ENCODE measurements at places on chromosomes 7 and 10. TPM values are rescaled to one million over a fixed set of nuclear protein-coding genes. Genes with fewer than 3 reads are reported as not detected.

FAS gene
- 7.2 TPM for total RNA-seq

PNLIPRP2 gene
- total RNA-seq, result 0.49 TPM

CYP2E1 gene
- 0.98 TPM for total RNA-seq

AZGP1 gene
- 0.75 TPM for total RNA-seq

ADRB1 gene
- total RNA-seq, result 0.09 TPM

P4HA1 gene
- total RNA-seq, result 74.8 TPM

IDI2 gene
- total RNA-seq, result not detected

SYT15B gene
- total RNA-seq, result 0.27 TPM

KCNH2 gene
- 9.7 TPM for total RNA-seq

COL26A1 gene
- total RNA-seq, result 1.2 TPM

APBB1IP gene
- 1.6 TPM for total RNA-seq

CAMK2B gene
- total RNA-seq, result 5.9 TPM

ZNF775 gene
- total RNA-seq, result 6.2 TPM

CCDC136 gene
- total RNA-seq, result 10.7 TPM

CDHR1 gene
- 0.27 TPM for total RNA-seq

MBL2 gene
- total RNA-seq, result not detected

CCDC172 gene
- total RNA-seq, result not detected

RHBDD2 gene
- total RNA-seq, result 9.1 TPM

DGKI gene
- 1.4 TPM for total RNA-seq

PTF1A gene
- total RNA-seq, result not detected

MSMB gene
- not detected for total RNA-seq

TEX47 gene
- total RNA-seq, result not detected

ANKRD30A gene
- not detected for total RNA-seq

PANK1 gene
- 13.5 TPM for total RNA-seq

HOXA11 gene
- total RNA-seq, result 4.7 TPM

LOXL4 gene
- 9.7 TPM for total RNA-seq

C10orf105 gene
- 0.09 TPM for total RNA-seq

ZNF277 gene
- 29.8 TPM for total RNA-seq

ASB4 gene
- 32.5 TPM for total RNA-seq

DCLRE1A gene
- total RNA-seq, result 6.6 TPM

ARMC3 gene
- not detected for total RNA-seq

HYAL4 gene
- 0.09 TPM for total RNA-seq

EPHB4 gene
- total RNA-seq, result 44.6 TPM

CDK14 gene
- 36.7 TPM for total RNA-seq

NOD1 gene
- 14.8 TPM for total RNA-seq

ZNF735 gene
- total RNA-seq, result not detected

CYP26C1 gene
- 0.09 TPM for total RNA-seq

THNSL1 gene
- total RNA-seq, result 4.8 TPM

PSD gene
- 6.1 TPM for total RNA-seq

TFEC gene
- total RNA-seq, result 1.2 TPM

PILRB gene
- 13.9 TPM for total RNA-seq

DYNC1I1 gene
- 0.53 TPM for total RNA-seq

RSPH10B gene
- total RNA-seq, result 0.31 TPM

CPA1 gene
- total RNA-seq, result 3.6 TPM

KIAA1217 gene
- total RNA-seq, result 18.8 TPM

ADAM12 gene
- 16.0 TPM for total RNA-seq

GTF2IRD1 gene
- total RNA-seq, result 12.5 TPM

CASP7 gene
- 14.9 TPM for total RNA-seq

GPR141 gene
- total RNA-seq, result 0.66 TPM

PHYHIPL gene
- 0.31 TPM for total RNA-seq

ANKRD26 gene
- total RNA-seq, result 11.7 TPM

TMEM196 gene
- total RNA-seq, result 0.04 TPM

ZMIZ2 gene
- 10.9 TPM for total RNA-seq

AMZ1 gene
- total RNA-seq, result 0.13 TPM

ABCB1 gene
- total RNA-seq, result 0.53 TPM

ZCWPW1 gene
- 5.2 TPM for total RNA-seq

NRCAM gene
- total RNA-seq, result 17.5 TPM

LRRC4 gene
- 2.0 TPM for total RNA-seq

GRM3 gene
- total RNA-seq, result 0.04 TPM

Data from muscle of leg (tissue), 16 donors.